Ascending aorta (tissue), 2 donors: ENCODE measurements at places on chromosomes 11 and 22.
A peak's percentile ranks its signal among the peaks of the same experiment; 100 is the strongest.

GRCh38 chr11:12377106-12377823 lies at the start of gene PARVA:
Gene PARVA (plus strand): TSS chr11:12377571. CDS start chr11:12377648, 77 bp downstream.
- no peak for DNase-seq

DNA sequence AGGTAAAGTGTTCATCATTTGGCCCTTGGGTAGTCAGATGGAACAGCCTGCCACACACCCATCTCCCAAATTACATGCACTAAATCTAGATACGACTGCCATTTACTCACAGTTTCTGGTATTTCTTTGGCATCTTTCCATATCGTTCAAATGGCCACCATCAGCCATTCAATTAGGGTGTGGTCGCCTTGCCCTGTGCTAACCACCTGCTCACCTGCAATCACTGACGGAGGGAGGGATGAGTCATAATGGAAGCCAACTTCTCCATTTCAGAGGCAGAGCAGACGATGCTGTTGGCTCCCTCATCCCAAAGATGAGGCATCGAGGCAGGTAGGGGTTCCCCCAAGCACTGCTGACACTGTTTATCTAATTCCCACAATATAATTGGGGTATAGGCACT lies 14.6 kb downstream of the MS4A6A start:
- DNase-seq, result no peak

DNA sequence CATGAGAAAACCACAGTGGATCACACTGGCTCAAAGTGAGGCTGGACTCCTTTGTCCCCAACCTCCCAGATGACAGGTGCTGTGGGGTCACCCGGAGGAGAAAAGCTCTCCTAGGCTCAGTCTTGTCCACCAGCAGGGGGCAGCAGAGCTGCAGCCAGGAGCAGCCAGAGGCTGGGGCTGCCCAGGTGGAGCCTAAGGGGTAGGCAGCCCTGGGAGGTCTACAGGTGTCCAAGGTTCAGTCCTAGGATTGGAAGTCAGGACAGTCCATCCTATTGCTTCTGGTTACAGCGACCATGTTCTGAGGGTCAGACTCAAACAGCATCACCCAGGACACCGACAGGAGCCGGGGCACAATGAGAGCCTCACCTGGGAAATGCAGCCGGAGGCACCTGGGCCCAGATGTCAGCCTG lies 77.6 kb upstream of the IGLL5 start:
- no peak for DNase-seq

- no peak for DNase-seq
Observed at GRCh38 chr11:96303064-96303463, 39.9 kb downstream of the MAML2 start.

- no peak for DNase-seq
Observed at GRCh38 chr11:123247496-123247799, 52.4 kb upstream of the CLMP start.

DNA sequence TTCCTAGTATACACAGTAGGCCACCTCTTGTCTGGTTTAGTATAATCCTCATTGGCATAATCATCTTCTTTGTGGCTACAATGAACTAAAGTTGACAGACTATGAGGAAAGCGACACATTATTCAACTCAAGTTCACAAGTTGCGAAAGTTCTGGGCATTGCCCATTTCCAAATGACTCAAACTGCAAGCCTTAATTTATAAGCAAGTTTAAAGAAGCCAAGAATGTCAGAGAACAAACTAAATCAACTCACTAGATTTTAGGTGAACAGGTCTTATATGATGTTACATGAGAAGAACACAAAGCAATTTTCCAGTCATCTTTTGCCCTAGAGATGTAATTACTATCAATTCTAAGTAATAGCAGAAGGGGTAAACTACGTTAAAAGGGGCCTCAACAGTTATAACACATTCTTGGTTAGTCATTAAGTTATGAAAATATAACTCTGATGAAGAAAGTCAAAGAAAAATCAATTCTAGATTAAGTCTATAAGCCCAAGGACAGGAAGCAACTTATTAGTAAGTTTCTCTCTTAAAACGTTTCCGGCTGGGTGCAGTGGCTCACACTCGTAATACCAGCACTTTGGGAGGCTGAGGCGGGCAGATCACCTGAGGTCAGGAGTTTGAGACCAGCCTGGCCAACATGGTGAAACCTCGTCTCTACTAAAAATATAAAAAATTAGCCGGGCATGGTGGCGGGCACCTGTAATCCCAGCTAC lies 21.5 kb downstream of the PICALM start:
- no peak for DNase-seq

- DNase-seq, result no peak
Observed at GRCh38 chr11:116335078-116335477, 437.7 kb downstream of the BUD13 start.

DNA sequence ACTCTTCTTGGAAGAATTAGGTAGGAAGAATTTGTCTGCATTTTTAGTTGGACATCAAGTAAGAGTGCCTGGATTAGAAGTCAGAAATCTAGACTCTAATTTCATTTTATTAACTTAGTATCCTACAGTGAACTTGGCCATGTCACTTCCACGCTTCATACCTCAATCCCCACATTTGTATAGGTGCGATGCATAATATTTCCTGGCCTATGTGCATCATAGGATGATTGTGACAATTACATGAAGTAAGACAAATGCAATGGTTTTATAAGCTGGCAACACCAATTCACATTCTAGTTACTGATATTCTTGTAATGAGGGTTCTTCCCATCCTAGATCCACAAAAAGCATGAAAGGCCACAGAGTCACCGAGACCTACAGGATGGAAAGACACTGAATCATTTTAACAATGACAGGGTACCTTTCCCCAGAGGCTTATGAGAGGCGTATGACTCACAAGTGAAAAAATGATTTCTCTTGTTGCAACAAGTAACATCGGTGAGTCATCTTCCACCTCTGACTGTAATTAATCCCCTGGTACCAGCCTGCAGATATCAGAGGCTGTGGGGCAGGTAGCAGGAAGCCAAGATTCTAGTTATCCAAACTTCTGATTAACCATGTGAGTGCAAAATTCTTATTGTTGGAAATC lies 56.0 kb upstream of the OR5AK2 start:
- DNase-seq, result no peak

DNA sequence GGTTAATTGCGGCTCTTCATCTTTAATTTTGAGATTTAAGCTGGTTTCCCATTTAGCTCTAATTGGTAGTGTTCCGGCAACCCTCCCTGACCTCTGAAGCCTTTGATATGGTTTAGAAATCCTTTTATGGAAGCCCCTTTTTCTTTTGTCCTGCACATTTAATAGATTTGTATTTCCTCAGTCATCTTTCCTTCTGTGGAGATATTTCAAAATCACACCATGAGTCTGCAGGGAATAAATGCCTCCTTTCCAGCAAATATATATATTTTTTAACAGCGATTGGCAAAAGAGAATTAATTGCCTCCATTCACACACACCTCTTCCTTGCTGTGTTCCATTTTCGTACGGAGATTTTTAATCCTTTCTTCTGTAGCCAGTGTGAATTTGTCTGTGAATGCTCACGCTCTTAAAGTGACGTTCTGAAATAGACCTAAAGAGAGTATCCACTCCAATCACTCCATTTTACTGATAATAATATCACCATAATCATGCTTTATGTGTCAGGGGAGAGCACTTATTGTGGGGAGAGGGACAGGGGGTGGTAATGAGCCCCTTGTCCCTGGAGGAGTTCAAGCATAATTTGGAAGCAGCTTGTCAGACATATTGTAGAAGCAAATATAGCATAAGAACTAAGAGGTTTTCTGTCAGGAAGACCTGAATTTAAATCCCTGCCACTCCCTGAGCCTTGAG lies 142.5 kb upstream of the SYT13 start:
- no peak for DNase-seq

DNA sequence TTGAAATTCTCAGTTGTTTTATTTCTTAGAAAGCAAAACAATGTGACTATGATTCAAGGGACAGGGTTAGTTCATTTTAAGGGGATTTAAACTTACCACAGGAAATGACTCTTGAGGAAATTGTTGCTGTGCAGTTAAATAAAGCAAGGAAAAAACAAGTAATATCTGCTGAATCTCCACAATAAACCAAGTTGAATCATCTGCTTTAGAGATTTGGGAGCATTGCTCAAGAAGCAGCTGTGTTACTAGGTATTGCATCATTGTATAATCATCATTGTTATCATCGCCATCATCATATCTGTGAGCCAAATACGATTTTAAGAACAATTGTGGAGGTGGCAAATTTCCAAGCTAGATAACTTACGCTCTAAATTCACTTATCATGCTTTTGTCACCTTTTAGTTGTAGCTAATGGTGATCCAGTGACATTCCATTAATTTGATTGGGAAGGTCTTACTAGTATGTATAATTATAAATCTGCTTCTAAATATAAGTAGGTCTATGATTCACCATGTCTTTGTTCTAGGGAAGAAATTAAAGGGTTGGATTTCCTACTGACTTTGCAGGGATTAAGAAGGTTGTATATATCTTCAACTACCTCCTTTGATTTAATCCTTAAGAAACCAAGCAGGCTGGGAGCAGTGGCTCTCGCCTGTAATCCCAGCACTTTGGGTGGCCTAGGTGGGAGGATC lies 19.9 kb downstream of the MMP10 start:
- DNase-seq, result no peak

DNA sequence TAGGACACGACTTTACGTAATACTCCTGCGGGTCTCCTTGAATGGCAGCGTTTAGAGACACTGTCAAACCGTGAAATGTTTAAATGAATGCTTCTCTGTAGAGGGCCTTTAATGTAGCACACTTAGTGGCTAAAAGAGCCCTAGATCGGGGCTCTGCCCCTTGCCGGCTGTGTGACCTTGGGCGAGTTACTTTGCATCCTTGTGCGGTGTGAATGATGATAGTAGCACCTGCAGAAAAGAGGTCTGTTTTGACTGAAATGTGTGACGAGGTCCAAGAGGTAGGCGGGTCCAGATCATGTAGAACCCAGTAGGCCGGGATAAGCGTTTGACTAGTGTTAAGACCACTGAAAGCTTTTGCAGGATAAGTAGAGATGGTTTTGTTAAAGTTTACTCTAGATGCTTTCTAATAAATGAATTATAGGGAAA lies 866 bp downstream of the MED17 start:
- no peak for DNase-seq

DNA sequence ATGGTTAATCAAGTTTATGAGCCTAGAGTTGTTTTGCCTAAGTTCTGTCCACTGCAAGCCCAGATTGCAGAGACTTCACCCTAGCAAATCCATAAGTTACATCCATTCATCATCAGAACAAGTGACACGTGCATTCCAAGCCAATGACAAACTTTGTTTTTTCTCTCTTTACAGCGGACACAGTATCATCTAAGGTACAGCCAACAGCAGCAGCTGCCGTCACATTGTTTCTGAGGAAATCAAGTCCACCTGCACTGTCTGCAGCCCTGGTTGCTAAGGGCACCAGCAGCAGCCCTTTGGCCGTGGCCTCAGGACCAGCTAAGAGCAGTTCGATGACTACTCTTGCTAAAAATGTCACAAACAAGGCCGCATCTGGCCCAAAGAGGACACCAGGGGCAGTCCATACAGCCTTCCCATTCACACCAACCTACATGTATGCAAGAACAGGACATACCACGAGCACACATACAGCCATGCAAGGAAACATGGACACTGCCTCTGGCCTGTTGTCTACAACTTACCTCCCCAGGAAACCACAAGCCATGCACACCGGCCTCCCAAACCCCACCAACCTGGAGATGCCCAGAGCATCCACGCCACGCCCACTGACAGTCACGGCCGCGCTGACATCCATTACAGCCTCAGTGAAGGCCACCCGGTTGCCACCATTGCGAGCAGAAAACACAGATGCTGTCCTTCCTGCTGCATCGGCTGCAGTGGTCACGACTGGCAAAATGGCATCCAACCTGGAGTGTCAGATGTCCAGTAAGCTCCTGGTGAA lies 155.8 kb downstream of the C11orf91 start:
- DNase-seq, result no peak

- DNase-seq, result no peak
Observed at GRCh38 chr11:117160826-117161225, 16.7 kb downstream of the PAFAH1B2 start.

- DNase-seq, result no peak
Observed at GRCh38 chr11:70335511-70335910, 62.8 kb upstream of the CTTN start.

DNA sequence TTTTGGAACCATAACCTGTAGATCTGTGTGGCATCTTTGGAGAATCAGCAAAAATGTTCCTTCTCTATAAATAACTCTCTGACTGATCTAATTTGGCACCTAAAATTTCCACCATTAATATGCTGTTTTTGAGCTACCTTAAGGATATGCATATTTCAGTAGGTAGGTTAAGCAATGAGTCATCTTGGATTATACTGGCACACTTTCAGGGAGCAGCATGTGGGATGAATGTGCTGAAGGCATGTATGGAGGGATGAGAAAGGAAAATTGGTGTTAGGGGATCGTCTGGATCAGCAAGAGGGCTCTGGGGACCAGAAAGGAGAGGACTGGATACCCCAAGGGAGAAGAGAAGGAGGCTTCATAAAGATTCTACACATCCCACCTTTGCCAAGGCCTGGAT lies 44.6 kb upstream of the ELF5 start:
- no peak for DNase-seq

GRCh38 chr11:87432022-87432421 lies 394.3 kb downstream of the TMEM135 start:
- no peak for DNase-seq

DNA sequence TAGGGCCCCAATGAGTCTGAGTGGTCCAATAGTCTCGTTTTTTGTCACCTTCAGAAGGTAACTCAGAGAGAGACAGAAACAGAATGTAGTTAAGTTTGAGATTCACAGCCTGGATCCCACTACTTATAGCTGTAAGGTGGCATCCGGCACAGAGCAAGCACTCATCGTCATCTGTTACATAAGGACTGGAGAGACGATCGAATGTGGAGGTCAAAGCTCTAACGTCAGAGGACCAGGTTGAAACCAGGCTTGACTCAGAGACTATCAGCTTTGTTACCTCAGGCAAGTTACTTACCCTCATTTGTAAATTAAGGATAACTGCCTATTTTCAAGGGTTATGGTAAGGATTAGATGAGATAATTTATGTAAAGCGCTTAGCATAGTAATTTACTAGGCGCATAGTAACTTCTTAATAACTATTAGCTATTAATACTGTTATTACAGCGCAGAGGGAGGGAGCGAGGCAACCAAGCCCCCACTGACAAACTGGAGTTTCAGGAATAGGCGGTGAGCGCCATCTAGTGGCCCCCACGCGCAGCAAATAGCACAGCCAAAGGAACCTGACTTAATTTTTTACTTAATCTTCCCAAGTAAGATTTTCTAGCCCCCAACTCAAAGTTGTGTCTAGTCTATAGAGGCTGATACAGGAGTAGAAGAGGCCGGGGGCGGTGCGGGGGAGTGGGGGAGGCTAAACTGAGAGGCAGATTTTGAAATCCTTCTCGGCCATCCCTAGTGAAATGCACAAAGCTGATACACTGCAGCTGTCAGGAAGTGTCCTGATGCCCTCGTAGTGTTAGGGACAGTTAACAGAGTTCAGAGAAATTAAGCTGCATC lies 29.0 kb upstream of the API5 start:
- DNase-seq, result no peak

GRCh38 chr11:110092515-110093406 lies at the start of gene ZC3H12C:
Gene ZC3H12C (plus strand): TSS chr11:110093392. CDS start chr11:110093412, 20 bp downstream.
- DNase-seq, result peak; percentile 16

- DNase-seq, result no peak
Observed at GRCh38 chr11:76491644-76492043, 46.8 kb downstream of the EMSY start.

GRCh38 chr22:27088026-27088425 lies 430.6 kb downstream of the MIAT start:
- DNase-seq, result no peak

- peak; percentile 65 for DNase-seq
Observed at GRCh38 chr11:74683279-74683871, 47.9 kb downstream of the CHRDL2 start.

GRCh38 chr11:44096360-44097185 lies 1.1 kb downstream of the EXT2 start:
- DNase-seq, result no peak

GRCh38 chr11:119521551-119521950 lies 98.6 kb upstream of the THY1 start:
- DNase-seq, result no peak
